ENCODE measurements at places on chromosomes 16 and 17.

- DNase-seq, result no peak
These were observed 156.6 kb upstream of the MAF start for GRCh38 chr16:79757163-79757562.

- DNase-seq, result no peak
These were observed 4.6 kb downstream of the DHX58 start for GRCh38 chr17:42107597-42108576.

DNA sequence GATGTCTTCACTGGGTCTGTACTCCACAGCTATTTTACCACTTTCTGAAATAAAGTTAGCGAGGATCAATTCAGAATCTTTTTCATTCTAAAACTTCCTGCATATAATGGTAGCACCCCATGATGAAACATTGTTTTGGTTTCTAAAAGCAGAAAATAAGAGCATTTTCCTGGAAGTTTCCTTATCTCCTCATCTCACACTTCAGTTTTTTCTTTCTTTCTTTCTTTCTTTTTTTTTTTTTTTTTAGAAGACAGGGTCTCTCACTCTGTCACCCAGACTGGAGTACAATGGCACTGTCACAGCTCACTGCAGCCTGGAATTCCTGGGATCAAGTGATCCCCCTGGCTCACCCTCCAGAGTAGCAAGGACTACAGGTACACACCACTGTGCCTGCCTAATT is 10.3 kb downstream of the RDM1 start:
- no peak for DNase-seq

- DNase-seq, result no peak
These were observed 99.4 kb downstream of the CYLD start for GRCh38 chr16:50841081-50841886.

GRCh38 chr17:82385559-82386254 is 14.1 kb downstream of the UTS2R start:
- DNase-seq, result no peak

DNA sequence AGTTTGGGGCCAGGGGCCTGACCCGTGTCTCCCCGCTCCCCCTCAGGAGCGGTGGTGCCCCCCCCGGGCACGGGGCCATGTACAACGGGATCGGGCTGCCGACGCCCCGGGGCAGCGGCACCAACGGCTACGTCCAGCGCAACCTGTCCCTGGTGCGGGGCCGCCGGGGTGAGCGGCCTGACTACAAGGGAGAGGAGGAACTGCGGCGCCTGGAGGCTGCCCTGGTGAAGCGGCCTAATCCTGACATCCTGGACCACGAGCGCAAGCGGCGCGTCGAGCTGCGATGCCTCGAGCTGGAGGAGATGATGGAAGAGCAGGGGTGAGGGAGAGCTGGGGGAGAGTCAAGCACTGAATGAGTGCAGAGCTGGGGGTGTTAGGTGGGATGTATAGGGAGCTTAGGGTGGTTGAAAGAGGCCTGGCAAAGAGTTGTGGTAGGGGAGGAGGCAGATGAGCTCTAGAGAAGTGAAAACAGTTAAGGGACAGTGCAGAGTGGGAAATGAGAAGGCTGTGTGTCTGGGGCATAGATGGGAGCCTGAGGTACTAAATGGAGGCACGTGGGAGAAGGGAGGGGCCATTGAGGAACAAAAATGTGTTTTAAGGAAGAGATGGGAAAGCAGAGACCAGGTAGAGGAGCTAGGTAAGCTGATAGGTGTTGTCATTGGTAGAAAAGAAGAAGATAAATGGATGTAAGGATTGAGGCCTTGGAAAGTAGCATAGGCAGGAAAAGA is 4.0 kb downstream of the SRRM2 start:
- DNase-seq, result no peak

DNA sequence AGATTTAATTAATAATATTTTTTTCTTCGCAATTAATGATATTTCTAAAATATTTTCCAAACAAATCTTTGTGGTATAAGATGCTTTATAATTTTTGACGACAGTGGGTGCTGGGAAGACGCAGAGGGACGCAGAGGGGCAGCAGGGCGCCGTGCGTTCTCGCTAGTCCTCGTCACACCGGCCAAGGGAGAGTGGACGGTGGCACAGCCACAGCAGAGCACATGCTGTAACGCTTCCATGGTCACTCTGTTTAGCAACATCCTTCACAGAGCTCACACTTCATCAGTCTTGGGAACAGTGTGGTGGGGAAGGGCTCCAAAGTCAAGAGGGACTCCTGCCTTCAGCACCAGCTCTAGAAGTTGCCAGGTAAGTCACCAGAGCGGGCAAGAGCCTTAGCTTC is 60.4 kb downstream of the NDEL1 start:
- no peak for DNase-seq

Data from smooth muscle cell of the brain vasculature (primary cell).